ENCODE measurements at places on chromosomes 3 and 15.

DNA sequence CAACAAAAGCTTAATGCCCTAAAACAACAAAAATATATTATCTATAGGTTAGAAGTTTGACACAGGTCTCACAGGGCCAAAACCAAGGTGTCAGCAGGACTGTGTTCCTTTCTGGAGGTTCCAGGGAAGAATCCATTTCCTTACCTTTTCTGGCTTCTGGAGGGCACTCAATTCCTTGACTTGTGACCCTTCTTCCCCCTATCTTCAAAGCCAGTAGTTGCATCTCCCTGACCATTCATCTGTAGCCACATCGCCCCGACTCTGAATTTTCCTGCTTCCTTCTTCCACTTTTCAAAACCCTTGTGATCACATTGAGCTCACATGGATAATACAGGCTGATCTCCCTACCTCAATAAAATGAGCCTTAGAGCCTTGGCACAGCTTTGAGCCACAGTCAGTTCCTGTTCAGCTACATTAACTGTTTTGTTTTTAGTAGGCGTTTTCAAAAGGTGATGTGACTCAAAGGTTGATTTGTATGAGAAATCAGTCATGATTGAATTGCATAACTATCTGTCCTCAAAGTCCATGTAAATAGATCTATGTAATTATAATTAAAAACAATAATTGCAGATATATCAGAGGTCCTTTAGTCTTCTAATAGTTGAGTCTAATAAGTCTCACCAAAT, 12.4 kb downstream of the PFN2 start:
- no peak for DNase-seq

DNA sequence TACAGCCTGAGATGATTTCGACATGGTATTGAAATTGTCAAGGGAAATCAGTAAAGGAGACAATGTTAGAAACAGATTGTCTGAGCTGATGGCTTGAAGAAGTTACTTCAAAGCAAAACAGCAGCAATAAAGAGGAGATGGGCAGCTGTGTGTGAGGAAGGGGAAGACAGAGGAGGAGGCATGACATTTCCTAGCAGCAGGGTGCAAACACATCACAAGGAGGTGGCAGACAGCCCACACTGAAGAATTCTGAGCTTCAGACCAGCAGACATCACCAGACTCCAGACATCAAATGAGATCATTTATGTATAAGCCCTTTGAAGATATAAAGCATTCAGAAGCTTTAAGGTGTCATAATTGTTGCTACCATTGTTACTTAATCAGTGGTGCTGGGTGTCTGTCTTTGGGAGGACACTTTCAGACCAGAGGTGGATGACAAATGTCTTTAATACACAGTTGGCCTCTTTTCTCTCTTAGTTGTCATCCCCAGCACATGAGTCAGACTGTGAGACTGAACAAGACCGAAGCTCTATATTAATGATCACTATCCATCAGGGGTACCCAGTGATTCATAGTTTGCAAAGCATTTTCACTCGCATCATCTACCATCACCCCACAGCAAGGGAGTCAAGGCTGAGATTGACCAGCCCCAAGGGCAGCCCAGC, 203.9 kb downstream of the MINAR1 start:
- no peak for DNase-seq

GRCh38 chr15:60758961-60759729, 280.2 kb upstream of the ICE2 start:
- DNase-seq: no peak

GRCh38 chr3:56673781-56674457, 9.1 kb downstream of the TASOR start:
- no peak for DNase-seq

DNA sequence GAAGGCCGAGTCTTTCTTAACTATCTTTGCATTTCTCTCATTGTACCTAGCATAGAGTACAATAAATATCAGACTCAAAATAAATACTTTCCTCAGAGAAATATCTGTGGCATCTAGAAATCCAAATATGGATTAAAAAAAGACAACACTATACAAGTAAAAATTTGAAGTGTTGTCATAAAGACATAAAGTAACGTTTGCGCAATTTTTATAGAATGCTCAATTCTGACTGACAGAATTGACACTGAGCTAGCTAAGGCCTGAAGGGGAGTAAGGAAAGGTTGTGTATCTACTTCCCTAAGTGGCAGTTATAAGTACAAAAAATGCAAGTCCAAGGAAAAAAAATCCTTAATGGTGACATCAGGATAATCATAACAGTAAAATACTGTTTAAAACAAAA, 1.1 kb downstream of the SEC11A start:
- no peak for DNase-seq

GRCh38 chr15:31473385-31474058, 146.9 kb downstream of the KLF13 start:
- no peak for DNase-seq

- DNase-seq: no peak
These were observed 120.2 kb downstream of the APBA2 start for GRCh38 chr15:29005931-29006330.

DNA sequence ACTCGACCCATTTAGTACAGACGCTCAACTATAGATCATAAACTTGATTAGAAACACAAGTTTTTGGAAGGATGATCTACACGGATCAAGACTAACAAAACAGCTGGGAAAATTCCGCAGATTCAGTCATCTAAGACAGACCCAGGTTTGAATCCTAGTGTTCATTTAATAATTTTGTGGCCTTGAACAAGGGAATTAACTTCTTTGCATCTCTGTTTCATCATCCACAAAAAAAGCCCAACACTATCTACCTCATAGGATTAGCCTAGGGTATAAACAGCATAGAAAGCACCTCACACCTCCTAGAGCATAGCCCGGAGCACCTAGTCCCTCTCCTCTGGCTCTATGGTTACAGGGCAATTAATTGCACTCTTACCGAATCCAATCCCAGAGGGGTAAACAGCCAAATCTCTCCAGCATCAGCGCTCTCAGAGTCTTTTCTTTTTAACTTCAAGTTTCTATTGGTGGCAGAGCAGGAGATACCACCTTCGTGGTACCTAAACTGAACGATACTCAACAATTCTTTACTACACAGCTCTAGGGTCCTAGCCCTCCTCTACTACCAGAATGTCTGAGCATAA, 3.5 kb downstream of the TBL1XR1 start:
- DNase-seq: no peak

DNA sequence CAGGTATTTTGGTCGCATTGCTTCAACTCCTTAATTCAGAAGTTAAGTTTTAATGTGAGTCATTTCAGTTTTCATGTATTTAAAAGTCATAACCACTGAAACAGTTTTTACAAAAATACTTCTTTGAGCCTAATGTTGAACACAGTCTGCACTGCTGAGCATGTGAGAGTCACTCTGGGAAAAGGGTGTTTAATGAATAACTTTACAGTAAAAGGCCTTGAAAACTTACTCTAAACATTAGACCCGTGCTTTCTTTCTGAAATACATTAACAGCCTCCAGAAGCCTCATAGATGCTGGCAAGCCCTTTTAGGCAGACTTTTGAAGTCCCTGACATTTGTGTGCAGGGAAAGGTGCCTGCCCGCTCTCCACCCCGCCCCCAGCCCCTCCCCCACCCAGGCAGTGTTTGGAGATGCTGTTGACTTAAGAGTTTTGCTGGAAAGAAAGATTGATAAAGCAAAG, 68.9 kb upstream of the NR2F2 start:
- no peak for DNase-seq

- no peak for DNase-seq
These were observed 143.9 kb downstream of the GABRB3 start for GRCh38 chr15:26628879-26629529.

- DNase-seq: no peak
These were observed 151.6 kb downstream of the PGPEP1L start for GRCh38 chr15:98855815-98856531.

DNA sequence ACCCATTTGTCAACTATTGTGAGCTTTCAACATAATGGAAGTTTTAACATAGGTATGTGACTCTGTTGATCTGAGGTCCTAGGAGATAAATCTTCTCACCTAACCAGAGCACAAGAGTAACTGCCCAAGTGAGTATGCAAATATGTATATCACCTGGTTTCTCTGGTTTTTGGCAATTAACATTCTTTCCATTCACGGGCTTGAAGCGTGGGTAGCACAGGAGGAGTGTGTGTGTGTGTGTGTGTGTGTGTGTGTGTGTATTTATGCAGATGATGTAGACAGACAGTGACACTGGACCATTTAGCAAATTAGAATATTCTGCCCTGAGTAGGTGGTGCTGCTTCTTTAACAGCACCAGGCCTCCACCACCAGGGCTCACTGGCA, 15.0 kb downstream of the EPHB1 start:
- DNase-seq: no peak

- DNase-seq: no peak
These were observed 167.3 kb downstream of the ALCAM start for GRCh38 chr3:105533960-105534359.

- no peak for DNase-seq
These were observed 18.6 kb downstream of the DCP1A start for GRCh38 chr3:53328746-53329145.

- no peak for DNase-seq
These were observed 224.3 kb downstream of the CDIN1 start for GRCh38 chr15:36803773-36804172.

DNA sequence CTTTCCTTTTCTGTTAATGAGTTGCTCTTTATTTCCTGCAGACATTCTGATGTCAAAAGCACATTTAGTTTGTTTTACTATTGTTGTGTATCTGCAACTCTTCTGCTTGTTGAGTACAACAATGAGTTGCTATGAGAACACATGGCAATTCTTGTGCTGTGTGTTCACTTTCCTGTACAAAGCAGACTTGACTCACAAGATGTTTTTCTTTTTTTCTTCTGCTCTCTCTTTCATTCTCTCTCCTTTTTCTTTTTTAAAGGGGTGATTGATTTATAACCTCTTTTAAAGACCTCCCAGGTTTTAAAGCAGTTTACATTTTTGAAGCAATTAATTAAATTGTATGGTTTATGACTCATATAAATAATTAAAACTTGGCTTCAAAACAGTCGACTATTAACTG, 31.6 kb upstream of the ABHD10 start:
- DNase-seq: no peak

GRCh38 chr3:87333393-87333892, 57.1 kb upstream of the POU1F1 start:
- no peak for DNase-seq

- no peak for DNase-seq
These were observed 49.4 kb downstream of the CRYBG3 start for GRCh38 chr3:97871186-97871585.

DNA sequence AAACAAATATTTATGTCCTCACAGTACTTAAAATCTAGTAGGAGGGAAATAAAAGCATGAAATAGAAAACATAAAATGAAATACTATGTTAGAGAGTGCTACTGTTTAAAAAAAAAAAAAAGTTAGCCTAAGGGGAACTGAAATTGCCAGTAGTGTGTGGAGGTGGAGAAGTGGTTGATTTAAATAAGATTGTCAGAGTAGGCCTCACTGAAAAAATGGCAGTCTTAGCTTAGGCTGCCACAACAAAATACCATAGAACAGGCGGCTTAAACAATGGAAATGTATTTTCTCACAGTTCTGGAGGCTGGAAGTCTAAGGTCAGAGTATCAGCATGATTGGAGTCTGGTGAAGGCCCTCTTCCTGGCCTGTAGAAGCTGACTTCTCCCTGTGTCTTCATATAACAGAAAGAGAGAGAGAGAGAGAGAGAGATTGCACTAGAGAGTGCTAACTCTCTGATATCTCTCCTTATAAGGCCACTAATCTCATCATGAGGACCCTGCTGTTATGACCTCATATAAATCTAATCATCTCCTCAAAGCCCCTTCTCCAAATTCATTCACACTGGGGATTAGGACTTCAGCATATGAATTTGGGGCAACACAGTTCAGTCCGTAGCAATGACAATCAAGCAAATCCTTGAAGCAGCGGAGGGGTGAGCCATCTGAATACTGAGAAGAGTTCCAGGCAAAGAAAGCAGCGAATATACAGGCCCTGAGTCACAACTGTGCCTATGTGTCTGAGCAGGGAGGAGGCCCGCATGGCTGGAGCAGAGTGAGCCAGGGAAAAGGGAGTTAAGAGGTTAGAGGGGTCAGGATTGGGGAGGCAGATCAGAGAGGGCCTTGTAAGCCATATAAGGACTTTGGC, 23.6 kb upstream of the LRRC34 start:
- DNase-seq: no peak

- DNase-seq: no peak
These were observed 155.8 kb downstream of the EPHA6 start for GRCh38 chr3:96970211-96970610.

GRCh38 chr3:153130312-153130977, 31.6 kb upstream of the RAP2B start:
- DNase-seq: no peak

DNA sequence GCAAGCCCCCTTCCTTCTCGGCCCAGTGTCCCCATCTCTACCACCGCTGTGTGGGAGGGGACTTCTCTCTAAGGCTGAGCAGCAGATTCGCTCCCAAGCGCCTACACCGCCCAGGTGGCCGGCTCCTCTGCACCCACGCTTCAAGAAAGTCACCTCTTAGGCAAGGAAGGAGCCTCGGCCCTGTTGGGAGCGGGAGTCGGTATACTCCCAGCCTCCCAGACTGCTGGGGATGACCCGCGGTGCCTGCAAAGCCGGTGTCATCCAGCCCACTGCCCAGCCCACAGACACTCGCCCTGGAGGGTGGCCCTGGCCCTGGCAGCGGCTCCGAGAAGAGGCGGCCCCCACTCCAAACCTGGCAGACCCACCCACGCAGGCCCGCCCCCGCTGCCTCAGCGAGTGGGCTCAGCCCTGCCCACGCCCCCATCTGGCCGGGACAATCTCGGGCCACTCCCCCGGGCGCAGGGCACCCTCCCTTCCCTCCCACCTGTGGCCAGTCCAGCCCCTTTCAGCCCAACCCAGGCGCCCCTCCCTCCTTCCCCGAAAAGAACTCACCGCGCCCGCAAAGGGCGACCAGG, 396 bp downstream of the CHRNB4 start:
- no peak for DNase-seq

DNA sequence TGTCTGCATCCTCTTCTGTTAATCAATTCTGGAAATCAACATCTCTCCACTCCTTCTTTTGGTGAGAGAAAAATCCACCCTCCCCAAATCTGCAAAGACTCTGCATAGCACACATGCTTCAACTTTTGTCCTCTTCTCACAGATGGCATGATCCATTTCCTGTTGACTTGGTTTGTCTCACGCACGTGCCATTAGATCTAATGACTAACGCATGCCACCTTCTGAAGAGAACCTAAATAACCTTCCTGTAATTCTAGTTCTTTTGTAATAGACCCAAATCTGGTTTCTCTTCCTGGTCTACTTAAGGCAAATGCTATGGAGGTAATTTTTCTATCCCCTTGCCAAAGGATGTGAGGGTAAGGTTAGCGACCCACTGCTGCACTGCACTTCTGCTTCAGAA, 51.0 kb upstream of the ATOSA start:
- DNase-seq: no peak

GRCh38 chr3:24197809-24198208, 252.7 kb downstream of the NR1D2 start:
- no peak for DNase-seq

DNA sequence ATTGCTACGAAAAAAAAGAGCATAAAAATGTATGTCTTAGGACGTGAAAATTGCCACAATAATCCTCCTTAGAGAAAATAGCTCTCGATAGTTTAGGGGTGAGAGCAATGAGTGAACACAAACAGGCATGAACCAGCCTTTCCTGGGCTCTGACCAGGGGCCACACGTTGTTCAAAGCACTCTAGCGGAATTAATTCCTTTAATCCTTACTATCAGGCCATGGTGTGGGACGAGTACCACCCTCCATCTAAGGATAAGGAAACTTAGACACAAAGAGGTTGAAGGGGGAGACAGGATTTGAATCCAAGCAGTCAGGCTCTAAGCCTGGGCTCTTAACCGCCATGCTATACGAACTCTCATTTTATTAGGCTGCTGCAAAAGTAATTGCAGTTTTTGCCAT, 81.9 kb upstream of the CACNA2D3 start:
- DNase-seq: no peak
